GM23248 (cell line): ENCODE measurements at places on chromosomes 7 and 10.

- DNase-seq = peak; percentile 49
Measured at GRCh38 chr10:53839440-53840039, 961.5 kb downstream of the PCDH15 start.

DNA sequence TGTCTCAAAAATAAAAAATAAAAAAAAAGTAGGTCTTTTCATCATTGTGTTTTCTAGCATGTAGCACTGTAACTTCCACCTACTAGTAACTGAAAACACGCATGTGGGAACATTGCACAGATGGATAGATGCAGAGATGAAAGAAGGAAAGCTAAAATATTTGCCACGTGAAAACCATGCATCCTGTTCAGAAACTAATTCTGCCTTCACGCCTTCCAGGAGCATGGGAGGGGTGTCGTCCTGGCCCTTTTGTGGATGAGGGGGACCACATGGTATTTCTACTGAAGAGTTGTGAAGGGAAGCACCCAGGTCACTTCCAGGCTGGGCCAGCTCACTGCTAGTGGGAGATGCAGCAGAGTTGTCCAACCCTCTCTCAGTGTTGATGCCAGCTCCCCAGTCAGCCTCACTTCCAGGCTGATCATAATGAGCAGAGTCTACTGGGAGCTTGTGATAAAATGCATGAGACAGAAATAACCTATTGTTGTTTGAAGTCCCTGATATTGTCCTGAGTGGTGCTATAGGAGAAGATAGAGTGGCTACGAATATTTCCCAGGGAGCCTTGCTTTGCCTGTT, 287.1 kb upstream of the CELF2 start:
- DNase-seq = no peak

DNA sequence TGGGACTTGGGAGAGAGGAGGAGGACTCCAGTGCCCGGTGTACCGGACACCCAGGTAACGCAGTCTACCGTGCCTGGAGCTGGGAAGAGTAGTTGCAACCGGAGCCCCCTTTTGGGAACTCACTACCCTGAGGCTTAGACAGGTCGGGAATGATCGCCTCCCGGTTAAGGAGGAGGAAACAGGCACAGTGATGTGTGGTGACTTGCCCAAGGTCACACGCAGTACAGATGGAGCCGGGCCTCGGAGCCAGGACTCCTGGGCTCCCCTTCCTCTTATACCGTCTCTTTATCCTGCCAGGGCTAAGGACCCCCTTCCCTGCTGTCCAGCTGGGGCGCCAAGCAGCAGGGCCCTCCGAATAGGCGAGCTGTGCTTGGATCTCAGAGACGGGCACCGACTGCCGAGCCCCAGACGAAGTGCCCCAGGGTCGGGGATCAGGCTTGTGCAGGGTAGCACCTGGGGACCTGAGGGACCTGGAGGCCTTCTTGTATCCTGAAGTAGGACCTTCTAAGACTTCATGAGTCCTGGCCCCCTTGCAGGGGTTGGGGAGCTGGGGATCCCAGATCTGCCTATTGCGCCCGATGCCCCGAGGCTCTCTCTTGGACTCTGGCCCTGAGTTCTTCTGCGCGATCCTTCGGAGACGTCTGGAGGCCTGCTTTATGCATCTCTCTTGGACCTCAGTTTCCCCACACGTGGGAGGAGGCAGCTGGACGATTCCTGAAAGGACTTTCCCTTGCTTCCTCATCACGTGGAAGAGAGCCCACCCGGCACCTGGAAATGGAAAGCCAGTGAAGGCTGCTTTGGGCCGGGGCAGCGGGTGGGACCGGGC, 767 bp upstream of the CYP26A1 start:
- DNase-seq = peak; percentile 12

DNA sequence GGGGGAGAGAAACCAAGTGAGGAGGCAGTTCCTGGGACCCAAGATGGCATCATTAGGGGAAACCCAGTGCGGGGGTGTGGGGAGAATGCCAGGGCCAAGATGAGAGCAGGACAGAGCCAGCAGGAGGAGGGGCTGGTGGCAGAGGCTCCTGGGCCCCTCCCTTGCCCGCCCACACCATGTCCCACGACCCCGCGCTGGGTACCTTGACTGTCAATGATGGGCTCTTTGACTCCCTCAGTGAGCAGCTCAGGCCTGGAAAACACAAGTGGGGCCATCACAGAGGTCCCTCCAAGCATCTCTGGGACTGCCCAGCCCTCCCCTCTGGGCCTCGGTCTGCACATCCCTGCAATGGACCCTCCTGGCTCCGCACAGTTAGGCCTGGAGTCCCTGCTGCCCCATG, 75.4 kb downstream of the RABGEF1 start:
- DNase-seq = no peak
